ENCODE measurements at places on chromosomes 5 and 9.

- DNase-seq, result no peak
Measured at GRCh38 chr5:66518753-66519152, 77.4 kb upstream of the MAST4 start.

- no peak for DNase-seq
Measured at GRCh38 chr9:116870566-116870965, 183.5 kb downstream of the TRIM32 start.

- DNase-seq, result no peak
Measured at GRCh38 chr5:128574041-128574440, 36.0 kb upstream of the FBN2 start.

DNA sequence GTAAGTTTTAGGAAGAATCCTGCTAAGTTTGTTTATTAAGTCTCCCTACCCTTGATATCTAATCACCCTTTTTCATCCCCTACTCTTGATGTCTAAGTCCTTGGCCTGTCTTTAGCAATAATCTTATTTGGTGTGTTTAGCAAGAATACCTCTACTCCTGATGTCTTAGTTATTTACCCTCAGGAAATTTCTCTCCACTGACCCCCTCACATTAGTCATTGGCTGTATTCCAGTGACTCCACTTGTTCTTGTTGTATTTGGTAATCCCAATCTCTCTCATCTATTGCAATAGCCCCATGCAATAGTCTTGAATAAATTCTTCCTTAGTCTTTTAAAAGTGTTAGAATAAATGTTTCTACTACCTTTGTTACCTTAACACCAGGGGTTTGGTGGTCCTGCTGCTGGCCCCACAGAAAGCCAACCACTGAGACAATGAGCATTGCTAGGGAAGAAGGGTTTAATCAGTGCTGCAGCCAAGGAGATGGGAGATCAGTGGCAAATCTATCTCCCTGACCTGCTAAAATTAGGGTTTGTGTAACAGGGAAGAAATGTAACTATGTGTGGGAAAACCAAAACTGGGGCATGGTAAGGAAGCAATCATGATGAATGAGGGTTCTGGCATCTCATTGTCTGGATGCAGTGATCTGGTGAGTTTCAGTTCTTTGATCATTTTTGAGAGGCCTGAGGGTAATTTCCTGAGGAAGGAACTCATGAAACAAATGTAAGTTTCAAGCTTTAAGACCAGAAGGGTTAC, 236.4 kb upstream of the DAB2 start:
- DNase-seq, result no peak

GRCh38 chr5:132183723-132184122, 43.9 kb downstream of the P4HA2 start:
- no peak for DNase-seq

DNA sequence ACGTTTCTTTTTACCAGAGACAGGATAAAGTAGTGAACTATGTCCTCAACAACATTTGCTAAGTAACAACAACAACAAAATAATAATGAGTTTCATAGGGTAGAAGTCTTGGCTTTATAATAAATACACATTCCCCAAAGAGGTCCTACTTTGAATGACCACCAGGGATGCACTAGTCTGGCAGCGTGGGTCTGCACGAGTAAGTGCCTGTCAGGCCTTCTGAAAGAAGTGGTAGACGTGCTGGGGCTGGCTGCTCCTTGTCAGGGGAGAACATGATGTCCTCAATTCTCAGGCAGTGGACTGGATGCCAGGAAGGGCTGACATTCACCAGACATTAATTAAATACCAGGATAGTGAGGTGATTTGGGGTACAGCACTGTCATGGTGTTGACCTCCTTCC, 331.1 kb downstream of the TMEM38B start:
- no peak for DNase-seq

DNA sequence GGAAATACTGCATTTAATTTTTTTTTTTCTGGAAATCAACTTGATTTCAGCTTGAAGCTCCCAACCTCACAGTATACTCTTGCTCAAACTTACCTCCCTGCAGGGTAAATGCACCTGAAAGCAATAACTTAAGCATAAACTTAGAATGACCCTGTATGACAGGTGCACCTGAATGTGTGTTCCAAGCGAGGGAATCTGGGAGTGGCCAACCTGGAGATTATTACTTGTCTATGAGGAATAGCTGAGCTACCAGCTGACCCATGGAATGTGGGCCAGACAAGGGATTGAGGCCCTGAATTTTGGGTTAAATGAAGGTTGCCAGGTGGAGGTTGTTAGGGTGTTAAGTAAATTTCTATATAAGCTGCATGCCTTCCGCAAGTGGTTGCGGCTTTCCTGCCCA, 140.6 kb downstream of the OSTF1 start:
- DNase-seq, result no peak

GRCh38 chr5:142363619-142363963, 38.8 kb upstream of the SPRY4 start:
- no peak for DNase-seq

DNA sequence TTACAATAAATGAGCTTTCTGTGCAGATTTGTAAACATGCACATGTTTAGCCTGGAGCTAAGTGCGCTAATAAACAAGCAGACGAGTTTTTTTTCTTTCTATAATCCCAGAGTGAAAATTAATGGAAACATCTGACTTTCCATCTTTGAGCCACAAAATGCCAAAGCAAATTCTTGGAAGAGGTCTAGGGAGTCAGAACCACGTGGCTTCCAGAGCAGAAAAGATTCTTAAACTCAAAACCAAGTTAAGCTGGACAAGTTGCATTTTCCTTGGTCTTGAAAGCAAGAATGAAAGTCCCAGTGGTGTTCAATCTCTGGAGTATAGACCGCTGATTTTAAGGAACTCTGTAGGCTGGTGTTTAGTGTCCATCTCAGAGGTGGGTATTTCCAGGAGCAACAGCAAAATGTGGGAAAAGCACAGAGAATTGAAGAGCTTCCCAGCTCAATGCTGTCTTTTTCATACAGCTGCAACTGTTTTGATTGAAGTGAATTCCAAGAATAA, 71.4 kb downstream of the MYO10 start:
- DNase-seq, result no peak

- no peak for DNase-seq
Measured at GRCh38 chr5:117680426-117680825, 1105.8 kb upstream of the SEMA6A start.

DNA sequence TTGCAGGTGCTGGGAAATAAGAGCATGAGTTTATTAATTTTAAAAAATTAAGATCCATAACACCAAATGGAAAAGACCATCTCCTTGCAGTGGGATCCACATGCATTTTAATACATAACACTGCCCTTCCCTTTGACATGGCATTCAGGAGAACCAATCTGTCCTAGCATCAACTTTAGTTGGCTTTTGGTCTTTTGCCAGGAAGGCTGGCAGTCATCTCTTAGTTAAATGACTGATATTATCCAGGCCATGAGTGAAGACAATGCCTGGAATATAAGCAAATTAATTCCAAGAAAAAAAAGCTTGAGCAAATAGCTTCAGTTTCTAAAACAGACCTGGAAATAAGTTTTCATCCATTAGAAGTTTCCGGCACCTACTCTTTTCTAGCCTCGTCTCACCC, 55.1 kb upstream of the OTULINL start:
- no peak for DNase-seq

DNA sequence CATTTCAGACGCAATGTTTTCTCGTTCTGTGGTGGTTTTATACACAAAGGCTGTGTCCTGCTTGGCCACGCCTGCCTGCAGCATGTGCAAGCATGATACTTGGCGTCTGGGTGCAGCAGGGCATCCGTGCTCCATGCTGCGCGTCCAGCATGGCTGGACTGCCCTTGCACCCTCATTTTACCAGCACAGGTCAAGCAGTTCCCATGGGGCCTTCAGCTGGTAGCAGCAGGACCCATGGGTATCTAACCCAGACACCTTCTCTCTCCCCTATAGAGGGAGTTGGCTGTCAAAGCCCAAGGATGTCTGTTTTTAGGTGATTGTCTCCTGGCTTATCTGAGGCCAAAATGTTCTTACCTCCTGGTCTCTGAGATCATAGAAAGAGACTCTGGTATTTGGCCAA, 158.3 kb upstream of the PITX1 start:
- DNase-seq, result no peak

DNA sequence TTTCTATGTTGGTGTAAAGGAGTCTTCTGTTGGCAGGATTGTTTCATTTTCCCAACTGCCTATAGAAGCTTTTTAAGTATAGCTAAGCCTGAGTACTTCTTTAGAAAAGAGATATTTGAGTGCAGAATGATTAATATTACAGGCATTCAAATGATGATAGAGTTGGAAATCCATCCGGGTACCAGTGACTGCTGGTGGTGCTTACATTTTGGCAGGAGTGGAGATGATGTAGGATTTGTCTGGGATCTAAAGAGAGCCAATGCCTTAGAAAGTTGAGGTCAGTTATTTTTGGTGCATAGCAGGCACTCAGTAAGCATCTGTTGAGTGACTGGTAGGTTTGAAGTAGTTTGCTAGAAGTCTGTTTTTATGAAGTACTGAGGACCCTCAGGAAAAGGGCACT, 433.5 kb downstream of the DMAC1 start:
- DNase-seq, result no peak

- no peak for DNase-seq
Measured at GRCh38 chr9:27929841-27930240, 356.6 kb upstream of the C9orf72 start.

- no peak for DNase-seq
Measured at GRCh38 chr9:90729351-90729750, 72.3 kb upstream of the SYK start.

GRCh38 chr5:105726093-105726492, 1944.6 kb downstream of the EFNA5 start:
- DNase-seq, result no peak

GRCh38 chr9:121434969-121435368, 64.7 kb downstream of the GGTA1 start:
- no peak for DNase-seq

- no peak for DNase-seq
Measured at GRCh38 chr5:139413153-139413552, 9.3 kb upstream of the SPATA24 start.

- DNase-seq, result no peak
Measured at GRCh38 chr9:6566409-6567139, 79.0 kb downstream of the GLDC start.

DNA sequence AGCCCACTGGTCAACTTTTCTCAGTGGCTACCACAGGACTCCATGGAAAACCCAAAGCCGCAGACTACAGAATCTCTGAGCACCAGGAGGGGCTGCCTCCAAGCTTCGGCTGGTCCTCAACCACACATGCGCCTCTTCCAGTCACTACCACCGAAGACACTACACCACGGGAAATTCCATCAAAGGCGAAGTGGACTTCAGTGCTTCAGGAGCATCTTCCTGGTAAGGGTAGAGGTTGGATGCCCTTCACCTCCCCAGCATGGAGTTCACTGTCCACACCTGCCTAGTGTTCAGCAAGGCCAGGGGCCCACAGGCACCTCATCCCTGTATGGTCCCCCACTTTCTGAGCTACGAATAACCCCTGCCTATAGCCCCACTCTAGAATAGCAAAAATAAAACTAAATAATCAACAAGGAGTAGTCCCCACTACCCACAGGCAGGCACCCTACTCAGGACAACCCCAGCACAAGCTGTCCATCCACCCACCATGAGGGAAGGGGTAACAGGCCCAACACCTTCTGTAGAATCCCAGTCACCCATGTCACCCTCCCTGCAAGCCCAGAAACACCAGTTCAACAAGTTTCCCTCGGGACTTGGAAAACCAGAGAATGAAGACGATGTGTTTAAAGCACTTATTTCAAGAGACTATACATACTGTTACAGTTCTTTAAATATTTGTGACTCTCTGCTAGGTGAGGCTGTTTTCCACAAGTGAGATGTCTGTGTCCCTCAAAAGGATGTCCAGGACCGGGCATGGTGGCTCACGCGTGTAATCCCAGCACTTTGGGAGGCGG, 2.6 kb downstream of the VDAC1 start:
- no peak for DNase-seq

DNA sequence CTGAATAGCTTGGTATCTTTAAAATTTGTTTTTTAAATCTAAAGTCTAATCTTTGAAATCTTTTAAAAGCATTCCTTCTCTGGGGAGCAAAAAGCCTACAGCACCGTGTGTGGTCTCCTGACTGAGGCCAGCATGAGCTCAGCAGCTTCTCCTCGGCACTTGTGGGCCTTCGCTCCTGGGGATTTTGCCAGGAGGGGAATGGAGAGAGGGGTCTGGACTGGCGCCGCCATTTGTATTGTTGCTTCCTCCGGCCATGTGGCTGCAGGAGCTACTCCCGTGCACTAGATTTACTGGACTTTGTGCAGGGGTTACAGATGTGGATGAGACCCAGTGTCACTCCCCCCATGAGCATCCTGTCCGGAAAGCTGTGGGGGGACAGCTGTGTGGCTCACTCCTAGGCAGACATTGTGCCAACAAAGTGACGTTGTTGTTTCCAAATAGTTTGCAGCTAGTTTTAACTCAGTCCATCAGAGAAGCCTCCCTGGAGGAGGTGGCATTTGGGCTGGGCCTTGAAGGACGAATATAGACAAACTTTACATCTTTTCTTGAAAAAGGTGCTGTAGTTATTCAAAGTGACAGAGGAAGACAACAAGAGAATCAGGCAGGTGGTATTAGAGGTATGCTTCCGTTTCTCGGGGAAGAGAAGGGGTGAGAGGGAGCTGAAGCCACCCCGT, 6.6 kb downstream of the OLFM1 start:
- no peak for DNase-seq

DNA sequence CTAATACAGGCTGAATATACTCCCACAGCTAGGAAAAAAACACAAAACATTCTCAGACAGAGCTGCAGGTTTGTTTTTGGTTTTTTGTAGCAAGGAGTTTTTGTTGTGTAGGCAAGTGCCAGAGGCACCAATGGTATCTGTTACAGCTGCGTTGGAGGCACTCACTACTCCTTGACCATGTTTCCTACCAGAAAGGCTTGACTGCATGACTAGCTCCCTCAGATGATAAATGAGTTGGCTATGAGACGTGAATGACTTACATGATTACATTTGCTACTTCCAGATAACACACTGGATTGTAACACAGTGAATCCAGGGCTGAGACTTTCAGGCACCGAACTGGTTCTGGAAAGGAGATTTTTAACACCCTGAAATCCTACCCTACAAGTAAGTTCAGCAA, 18.8 kb downstream of the GZMK start:
- DNase-seq, result no peak

- no peak for DNase-seq
Measured at GRCh38 chr5:172187118-172188032, 649 bp downstream of the STK10 start.

- DNase-seq, result no peak
Measured at GRCh38 chr9:92950359-92950955, 3.1 kb downstream of the FGD3 start.
